ENCODE measurements at places on chromosomes 1 and 21.

DNA sequence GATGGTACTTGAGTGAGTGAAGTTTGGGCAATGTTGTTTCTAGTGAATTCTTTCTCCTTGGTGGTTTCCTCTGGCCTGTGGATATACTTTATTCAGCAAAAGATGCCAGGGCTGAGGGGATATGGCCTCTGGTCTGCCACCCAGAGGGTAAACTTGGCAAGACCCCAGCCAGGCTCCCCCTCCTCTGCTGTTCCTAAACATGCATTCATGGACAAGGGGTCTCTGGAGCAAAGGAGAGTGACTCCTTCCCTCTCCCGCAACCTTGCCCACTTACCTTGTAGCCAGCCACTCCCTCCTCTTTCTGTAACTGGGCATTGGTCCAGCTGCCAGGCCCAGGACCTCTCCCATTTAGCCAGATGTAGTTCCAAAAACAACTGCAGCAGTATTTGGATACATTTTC lies 43.8 kb downstream of the RUNX3 start:
- no peak for DNase-seq

DNA sequence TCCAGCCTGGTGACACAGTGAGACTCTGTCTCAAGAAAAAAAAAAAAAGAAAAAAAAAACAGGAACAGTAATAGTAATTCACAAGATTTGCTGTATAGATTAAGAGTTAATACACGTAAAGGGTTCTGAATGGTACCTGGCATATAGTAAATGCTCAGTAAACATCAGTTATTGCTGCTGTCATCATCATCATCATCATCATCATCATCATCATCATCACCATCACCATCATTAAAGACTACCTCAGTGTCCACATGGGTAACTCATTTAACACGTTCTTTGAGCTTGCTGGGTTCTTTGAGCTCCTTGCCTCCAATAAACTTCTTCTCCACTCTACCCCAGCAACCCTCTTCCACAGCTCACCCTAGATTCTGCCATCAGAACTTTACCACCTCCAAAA lies 55.0 kb downstream of the KIAA0319L start:
- DNase-seq: no peak

DNA sequence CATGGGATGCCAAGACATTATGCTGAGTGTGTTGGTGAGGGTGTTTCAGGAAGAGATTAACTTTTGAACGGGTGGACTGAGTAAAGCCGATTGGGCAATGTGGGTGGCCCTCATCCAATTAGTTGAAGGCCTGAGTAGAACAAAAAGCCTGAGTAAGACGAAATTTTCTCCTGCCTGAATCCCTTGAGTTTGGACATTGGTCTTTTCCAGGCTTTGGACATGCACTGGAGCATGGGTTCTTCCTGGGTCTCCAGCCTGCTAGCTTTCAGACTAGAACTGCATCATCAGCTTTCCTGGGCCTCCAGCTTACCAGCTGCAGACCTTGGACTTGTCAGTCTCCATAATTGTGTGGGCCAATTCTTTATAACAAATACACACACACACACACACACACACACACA lies 63.6 kb downstream of the NIBAN1 start:
- peak; percentile 85 for DNase-seq

- DNase-seq: no peak
Observed at GRCh38 chr1:237873487-237874211, 17.1 kb downstream of the ZP4 start.

DNA sequence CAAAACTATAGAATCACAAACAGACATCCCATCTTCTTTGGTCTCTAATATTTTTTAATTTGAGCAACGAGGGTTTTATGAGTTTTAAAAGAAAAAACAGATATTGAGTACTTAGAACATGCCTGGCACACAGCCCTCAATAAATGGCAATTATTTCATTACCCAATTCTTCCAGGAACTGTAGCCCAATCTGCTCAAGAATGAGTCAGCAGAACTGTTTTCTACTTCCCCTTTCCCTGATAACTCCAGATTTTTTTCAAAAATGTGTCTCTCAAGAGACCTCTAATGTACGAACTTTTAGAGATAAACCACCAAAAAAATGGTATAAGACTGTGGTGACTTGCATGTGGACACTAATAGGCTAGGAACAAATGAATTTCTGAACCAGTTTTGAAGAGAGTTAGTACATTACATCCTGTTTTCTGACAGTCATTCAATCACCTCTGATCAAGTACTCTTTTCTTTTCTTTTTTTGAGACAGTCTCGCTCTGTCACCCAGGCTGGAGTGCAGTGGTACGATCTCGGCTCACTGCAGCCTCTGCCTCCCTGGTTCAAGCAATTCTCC lies 11.5 kb downstream of the ABL2 start:
- DNase-seq: peak; percentile 79

DNA sequence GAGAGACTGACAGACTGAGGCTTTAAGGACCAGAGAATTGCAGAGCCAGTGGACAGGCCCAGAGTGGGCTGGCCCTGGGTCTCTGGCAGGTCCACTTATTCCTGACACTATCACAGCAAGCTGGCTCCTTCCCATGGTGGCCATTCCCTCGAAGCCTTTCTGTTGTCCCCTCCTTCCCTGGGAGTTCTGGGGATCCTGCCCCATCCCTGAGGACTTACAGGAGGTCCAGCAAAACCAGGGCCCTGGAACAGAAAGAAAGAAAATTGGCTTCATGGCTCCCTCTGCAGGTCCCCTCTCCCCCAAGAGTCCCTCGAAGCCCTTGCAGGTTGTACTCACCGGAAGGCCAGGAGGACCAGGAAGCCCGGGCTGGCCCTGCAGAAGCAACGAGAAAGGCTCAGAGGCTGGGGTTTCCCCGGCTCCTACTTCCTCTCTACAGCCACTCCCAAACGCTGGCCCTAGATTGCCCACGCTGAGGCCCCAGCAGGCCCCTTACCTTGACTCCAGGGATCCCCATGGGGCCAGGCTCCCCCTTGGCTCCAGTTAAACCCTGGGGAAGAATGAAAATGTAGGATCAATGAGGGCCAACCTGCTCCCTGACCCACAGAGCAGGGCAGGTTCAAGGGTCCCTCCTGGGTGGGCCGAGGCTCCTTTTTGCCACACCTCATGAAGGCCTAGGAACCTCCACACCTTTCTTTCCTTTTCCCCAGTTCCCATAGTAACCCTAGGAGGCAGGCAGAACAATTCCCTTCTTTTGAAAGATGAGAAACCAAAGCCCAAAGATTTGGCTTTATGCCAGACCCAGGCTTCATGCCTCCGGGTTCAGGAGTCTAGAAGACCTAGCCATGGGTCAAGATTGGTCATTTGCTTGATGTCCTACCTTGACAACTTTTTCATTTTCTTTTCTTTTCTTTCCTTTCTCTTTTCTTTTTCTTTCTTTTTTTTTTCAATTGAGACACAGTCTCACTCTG lies 4.6 kb downstream of the COL9A2 start:
- no peak for DNase-seq

- no peak for DNase-seq
Observed at GRCh38 chr1:160858097-160858496, 4.6 kb downstream of the CD244 start.

- DNase-seq: no peak
Observed at GRCh38 chr1:194372266-194372665, 1185.9 kb upstream of the B3GALT2 start.
